ENCODE measurements at places on chromosomes 4 and X.
A peak's percentile ranks its signal among the peaks of the same experiment; 100 is the strongest.

GRCh38 chr4:102832105-102832504 is 4.8 kb upstream of the UBE2D3 start:
- H3K4me1 ChIP-seq: peaks cover 4% of the 10 kb centered on the region
- no peak for DNase-seq
- no peaks in the 10 kb centered on the region for H3K27me3 ChIP-seq
- H3K27ac ChIP-seq: no peak overlapping the region
- H3K4me3 ChIP-seq: no peak overlapping the region

- no peaks in the 10 kb centered on the region for H3K4me1 ChIP-seq
- H3K36me3 ChIP-seq: no peaks in the 10 kb centered on the region
- H3K27ac ChIP-seq: no peak overlapping the region
- no peak for DNase-seq
These were observed 38.2 kb upstream of the NUDT6 start for GRCh38 chr4:122960611-122961000.

GRCh38 chrX:6667048-6667768 is 132.3 kb upstream of the VCX3A start:
- H3K36me3 ChIP-seq: no peaks in the 10 kb centered on the region
- no peaks in the 10 kb centered on the region for H3K27me3 ChIP-seq
- no peak overlapping the region for H3K4me3 ChIP-seq
- H3K27ac ChIP-seq: no peak overlapping the region

GRCh38 chrX:150696331-150696730 is 3.1 kb downstream of the MTMR1 start:
- H3K4me3 ChIP-seq: no peak overlapping the region
- H3K27ac ChIP-seq: no peak overlapping the region
- peaks cover 23% of the 10 kb centered on the region for H3K4me1 ChIP-seq
- DNase-seq: peak; percentile 32
- no peaks in the 10 kb centered on the region for H3K27me3 ChIP-seq

GRCh38 chr4:53852343-53852742 is 212.1 kb downstream of the CHIC2 start:
- H3K4me3 ChIP-seq: no peak overlapping the region
- no peaks in the 10 kb centered on the region for H3K4me1 ChIP-seq
- no peaks in the 10 kb centered on the region for H3K36me3 ChIP-seq
- no peak overlapping the region for H3K27ac ChIP-seq

- no peak for DNase-seq
- no peak overlapping the region for H3K27ac ChIP-seq
- no peaks in the 10 kb centered on the region for H3K4me1 ChIP-seq
- H3K27me3 ChIP-seq: no peaks in the 10 kb centered on the region
- no peak overlapping the region for H3K4me3 ChIP-seq
- H3K36me3 ChIP-seq: no peaks in the 10 kb centered on the region
These were observed 33.7 kb downstream of the GABRB1 start for GRCh38 chr4:47065051-47065481.

DNA sequence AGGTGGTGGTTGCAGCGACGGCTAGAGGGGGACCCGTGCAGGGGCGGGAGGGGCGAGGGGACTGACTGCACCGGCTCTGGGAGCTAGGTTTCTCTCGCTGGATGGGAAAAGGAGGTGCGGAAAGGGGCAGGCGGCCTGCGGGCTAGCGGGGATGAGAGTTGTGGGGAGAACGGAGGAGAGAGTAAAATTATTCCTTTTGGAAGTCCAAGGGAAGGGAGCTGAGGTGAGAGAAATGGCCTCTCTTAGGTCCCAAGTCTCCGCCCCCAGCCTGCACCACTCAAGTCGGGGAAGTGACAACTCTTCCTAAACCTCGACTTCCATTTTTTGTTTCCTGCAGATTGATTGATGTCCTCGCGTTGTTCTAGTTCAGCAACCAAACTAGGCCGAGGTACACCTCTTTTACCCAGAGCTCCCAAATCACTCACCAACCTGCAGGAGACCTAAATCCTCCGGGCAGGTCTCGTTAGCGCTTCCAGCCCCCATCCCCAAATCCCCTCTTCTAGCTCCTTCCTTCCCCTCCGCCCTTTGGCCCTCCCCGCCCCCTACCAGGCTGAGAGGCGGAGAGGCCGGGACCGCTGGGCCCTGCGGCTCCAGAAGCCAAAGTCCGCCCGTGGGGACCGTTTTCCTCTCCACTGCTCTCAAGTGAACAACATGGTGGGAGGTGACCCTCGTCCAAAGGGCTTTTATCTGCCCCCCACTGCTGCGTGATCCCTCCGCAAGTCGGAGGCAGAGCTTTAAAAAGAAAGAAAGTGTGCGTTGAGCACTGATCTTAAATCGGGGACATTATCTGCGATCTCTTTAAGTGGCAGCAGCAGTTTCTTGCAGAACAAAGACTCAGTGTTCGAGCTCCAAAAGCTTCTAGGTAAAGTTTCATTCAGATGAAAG is 7.3 kb downstream of the PITX2 start:
- H3K27ac ChIP-seq: no peak overlapping the region
- no peaks in the 10 kb centered on the region for H3K27me3 ChIP-seq
- H3K4me1 ChIP-seq: no peaks in the 10 kb centered on the region
- no peaks in the 10 kb centered on the region for H3K36me3 ChIP-seq
- no peak overlapping the region for H3K4me3 ChIP-seq

- peak overlapping the region; percentile 70 for H3K4me3 ChIP-seq
- 0 out of 2 replicates have a peak, but pooled peaks cover 4% of the 10 kb centered on the region for H3K4me1 ChIP-seq
- no peaks in the 10 kb centered on the region for H3K36me3 ChIP-seq
- H3K27ac ChIP-seq: peak overlapping the region; percentile 57
- DNase-seq: peak; percentile 56
- no peaks in the 10 kb centered on the region for H3K27me3 ChIP-seq
These were observed 829 bp downstream of the ELOVL6 start for GRCh38 chr4:110197529-110198042.
